NCI-H1092 (cell line): ENCODE measurements at places on chromosomes 2 and 18.

DNA sequence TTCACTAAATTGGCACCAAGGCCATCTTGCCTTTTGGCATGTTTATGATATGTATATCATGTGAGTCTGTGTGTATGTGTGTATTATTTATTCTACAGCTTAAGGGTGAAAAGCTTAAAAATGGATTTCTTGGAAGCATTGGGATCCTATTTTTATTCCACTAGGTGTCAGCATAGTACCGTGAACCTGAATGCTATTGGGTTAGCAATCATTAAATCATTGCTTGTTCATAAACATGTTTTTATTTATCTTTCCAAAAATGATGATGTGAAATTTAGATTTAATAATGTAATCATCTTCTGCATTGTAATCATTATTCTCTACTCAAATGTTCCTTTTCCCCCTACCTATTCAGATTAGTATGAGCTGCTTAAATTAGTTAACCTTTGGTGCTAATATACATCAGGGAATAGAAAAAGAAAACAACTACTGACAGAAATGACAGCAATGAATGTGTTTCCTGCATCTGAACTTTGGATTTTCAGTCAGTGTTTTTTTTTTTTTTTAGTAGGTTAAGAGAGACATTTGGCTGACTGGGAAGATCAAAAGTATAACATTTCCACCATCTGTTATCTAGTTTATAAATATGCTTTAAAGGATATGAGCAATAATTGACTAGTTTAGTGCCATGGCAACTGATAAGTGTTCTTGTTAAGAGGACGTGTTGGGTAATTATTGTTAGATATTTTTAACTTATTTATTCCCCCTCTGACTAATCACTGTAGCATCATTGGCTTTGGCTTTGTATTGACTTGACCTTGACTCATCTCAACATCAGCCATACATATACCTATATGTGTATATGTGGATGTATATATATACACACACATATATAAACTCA is 14.1 kb upstream of the ZSWIM2 start:
- DNase-seq: no peak

GRCh38 chr2:216516730-216517350 is 18.2 kb downstream of the RPL37A start:
- DNase-seq: peak; percentile 21

DNA sequence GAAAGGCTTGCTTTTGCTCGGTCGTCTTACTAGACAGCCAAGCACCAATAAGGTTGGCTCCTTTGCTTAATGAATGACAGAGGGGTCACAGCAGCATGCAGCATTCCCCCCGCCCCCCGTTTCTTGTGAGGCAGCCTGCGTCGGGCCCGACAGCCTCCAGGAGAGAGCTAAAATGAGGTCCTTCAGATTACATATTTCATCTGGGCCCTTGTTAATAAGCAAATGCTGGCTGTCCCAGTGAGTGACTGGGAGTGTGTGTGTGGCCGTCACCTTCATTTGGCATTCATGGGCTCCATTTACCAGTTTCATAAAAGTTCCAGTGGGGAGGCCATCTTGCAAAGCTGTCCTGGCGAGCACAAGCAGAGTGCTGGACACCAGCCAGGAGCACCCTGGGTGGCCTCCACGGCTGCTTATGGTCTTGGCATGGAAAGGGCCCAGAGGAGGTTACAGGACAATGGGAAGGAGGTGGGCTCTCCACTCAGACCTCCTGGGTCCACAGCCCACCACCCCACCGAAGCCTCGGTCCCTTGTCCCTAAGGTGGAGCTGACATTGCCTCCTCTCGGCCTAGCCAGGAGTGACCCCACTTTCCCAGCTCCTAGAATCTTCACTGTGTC is 37.2 kb downstream of the ODC1 start:
- peak; percentile 10 for DNase-seq

DNA sequence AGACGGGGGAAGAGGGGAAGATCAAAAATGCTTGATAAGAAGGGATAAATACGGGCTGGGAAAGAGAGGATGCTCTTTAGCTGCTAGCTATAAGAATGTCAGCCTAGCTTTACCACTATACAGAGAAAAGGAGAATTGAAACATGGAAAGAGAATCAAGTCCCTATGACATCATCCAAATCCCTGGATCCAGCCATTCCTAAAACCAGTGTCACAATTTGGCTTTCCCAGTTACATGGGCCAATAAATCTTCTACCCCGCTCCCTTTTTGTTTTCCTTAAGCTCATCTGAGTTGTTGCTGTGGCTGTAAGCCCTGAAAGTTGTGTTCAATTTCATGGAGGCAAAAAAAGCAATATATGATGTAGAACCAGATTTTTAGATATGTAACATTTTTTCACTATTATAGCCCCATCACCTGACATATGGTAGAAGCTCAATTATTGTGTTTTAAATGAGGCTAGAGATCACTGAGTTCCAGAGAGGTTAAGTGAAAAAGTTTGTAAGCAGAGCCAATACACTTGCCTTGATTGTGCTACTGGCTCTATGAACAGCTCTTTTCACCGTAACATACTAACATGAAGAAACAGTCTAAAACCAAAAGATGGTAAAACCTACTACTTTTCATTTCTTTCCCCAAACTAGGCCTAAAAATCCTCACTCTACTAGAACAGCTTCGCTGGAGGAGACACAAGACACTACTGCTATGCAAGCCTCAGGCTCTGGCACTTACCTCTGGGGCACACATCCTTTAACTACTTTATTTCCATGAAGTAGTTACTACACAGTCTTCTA is 4.3 kb downstream of the HNRNPLL start:
- DNase-seq: no peak

- no peak for DNase-seq
Measured at GRCh38 chr2:905833-906140, 44.9 kb upstream of the SNTG2 start.

- DNase-seq: no peak
Measured at GRCh38 chr2:236627841-236628240, 58.2 kb downstream of the ACKR3 start.

GRCh38 chr18:9927392-9928063 is 13.7 kb downstream of the VAPA start:
- no peak for DNase-seq
